ENCODE measurements at places on chromosomes 6 and 20.

DNA sequence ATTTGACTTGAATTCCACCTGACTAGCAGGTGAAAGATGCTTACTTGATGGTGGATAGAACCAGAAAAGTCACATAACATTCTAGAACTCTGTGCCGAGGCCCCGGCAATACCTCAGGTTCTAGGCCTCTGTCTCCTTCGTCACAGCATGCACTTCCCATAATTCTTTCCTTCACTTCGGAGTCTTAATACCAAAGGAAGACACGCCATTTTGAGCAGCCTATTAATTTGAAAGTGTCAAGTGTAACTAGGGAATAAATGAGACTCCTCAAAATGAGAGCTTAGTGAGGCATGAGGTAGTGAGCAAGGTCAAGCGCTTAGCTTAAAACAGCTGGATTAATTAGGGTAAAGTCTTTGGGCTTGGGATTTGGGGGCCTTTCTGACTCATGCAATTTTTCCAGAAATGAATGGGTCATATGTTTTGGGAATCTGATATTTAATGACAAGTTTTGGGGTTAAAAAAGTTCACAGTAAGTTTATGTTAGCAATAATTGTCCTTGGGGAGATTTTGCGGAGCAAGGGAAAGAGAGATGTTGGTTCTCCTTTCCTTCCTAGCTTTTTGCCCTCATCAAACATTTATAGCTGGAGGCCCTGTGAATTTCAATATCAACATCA lies 29.1 kb upstream of the SGK1 start:
- DNase-seq, result no peak

DNA sequence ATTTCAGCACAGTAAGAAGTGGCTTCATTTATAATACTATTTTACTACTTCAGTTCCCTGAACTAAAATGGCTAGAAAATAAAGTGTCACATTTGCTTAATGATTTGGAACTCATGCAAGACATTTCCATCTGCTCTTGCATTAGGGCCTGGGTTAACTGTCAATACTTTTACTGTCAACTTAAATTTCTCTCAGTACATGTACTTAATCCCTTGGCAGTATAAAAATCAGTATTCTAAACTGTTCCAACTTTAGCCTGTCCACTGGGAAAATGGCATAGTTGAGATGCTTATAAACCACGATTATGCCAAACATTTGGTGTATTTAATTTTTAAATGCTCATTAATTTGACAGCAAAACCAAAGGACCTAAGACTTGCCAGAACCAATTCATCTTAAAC lies 154.5 kb downstream of the ASCC3 start:
- DNase-seq, result no peak

GRCh38 chr20:40966516-40967185 lies 62.0 kb upstream of the TOP1 start:
- DNase-seq, result no peak

GRCh38 chr6:80690551-80691131 lies 584.2 kb downstream of the BCKDHB start:
- DNase-seq, result no peak

DNA sequence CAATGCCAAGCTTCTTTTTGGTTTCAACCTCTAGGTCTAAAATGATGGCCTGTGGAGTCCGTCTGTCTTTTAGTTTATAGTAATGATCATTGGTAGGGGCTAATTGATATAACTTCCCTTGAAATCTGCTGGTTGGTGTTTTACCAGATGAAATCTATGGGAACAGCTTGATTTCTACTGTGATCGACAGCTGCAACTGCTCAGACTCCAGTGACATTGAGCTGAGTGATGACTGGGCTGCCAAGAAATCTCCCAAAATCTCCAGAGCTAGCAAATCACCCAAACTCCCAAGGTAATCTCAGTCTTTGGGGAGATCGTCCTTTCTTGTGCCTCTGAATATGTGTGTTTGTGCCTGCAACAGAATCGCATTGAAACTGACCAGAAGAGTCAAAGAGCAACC lies 70.5 kb upstream of the TMEM181 start:
- DNase-seq, result no peak

DNA sequence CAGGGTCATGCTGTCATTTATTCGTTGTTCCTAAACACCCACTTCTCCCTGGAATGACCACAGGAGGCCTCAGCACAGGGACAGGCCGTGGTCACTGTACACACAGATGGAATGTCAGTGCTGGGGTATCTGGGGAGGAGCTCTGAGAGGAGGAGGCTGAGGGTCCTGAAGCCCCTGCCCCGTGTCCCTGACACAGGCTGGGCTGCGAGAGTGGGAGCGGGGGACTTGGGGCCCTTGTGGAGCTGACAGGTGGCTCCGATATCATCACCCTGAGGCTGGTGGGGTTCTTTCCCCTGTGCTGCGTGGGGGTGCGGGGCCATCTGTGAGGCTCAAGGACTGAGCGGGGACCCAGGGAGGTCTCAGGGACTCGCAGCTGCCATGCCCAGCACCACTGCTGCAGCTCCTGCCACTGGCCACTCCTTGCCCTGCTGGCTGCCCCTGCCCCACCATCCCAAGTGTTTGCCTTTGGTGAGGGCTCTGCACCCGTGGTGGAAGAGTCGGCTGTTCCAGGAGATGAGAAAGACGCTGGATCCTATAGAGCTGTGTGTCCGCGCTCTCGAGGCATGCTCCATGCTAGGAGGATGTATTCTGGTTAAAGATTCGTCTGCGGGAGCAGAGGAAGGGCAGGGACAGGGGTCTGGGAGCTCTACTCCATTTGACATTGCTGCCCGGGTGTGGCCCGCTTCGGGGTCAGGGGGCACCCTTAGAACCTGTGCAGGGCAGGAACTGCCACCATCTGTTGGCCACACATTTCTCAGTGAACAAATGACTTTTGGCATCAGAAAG lies 18.9 kb downstream of the NPEPL1 start:
- DNase-seq, result no peak

- DNase-seq, result no peak
Measured at GRCh38 chr6:165181951-165182414, 127.4 kb downstream of the C6orf118 start.

DNA sequence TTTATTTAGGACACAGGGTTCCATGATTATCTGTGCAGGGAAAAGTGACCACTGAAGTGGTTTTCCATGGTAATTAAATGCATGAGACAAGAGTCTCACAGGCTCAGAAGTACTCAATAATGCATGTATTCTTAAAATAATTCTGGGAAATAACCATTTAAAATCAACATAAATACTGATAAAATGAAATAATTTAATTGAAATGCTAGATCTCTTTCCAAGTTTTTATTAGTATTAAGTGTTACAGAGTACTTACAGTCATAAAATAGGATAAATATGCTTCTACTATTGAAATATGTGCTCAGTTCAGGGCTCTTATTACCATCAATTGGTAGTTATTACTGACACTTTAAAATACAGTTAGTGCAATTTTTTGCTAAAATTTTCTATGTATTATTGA lies 916.0 kb upstream of the GJE1 start:
- no peak for DNase-seq

DNA sequence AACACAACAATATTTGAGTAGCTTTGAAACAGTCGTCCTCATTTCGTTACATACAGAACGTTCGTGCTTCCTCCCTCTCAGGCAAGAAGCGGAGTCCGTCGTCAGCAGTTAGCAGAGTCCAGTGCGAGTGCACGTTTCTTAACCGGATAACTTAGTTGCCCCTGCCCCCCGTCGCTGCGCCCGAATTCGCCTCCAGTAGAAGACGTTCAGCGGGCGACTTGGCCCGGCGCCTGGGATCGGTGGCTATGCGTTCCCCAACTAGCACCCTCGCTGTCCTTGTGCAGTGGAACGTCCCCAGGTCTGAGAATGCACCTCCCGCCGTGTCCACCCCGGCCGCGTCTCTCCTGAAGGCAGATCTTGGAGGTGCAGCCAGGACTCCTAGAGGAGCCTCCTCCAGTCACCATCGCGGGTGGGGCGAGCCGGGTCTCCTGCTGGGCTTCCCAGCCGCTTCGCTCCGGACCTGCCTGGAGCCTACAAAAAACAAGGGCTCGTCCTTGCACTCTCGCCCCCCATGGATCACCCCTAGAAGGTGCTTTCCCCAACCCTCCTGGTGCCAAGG lies 910 bp upstream of the PCSK2 start:
- DNase-seq, result no peak

GRCh38 chr6:5151955-5152401 lies 66.8 kb downstream of the PPP1R3G start:
- DNase-seq, result no peak

DNA sequence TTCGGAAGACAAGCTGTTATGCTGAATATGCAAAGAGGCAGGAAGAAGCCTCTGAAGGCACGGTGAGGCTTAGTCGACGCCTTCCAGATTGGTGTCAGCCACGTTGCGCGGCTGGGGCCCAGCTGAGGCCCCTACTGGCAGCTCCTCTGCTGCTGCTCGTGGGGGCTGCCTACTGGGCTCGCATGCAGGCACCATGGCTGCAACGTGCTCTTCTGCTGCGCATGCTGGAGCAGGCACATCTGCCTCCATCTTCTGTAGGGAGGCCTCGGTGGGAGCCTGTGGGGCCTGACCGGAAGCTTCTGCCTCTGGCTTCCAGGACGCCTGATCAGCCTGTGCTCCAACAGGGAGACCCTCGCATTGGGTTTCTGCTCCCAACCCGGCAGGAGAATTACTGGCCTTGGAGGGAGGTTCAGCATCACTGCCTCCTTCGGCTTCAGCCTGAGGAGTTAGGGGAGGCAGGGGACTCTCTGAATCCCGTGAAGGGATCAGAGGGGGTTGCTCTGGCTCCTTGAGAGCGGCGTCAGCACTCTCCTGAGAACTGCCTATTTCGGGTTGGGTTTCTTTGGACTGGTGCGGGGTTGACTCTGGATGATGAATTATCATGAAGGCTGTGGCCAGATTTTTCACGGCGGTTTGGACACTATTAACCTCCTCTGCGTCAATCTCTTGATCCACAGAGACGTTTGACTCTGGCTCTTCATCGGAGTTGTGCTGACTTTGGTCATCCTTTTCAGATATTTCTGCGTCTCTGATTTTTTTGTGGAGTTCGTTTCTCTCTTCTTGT lies 49.1 kb downstream of the TXLNB start:
- no peak for DNase-seq

DNA sequence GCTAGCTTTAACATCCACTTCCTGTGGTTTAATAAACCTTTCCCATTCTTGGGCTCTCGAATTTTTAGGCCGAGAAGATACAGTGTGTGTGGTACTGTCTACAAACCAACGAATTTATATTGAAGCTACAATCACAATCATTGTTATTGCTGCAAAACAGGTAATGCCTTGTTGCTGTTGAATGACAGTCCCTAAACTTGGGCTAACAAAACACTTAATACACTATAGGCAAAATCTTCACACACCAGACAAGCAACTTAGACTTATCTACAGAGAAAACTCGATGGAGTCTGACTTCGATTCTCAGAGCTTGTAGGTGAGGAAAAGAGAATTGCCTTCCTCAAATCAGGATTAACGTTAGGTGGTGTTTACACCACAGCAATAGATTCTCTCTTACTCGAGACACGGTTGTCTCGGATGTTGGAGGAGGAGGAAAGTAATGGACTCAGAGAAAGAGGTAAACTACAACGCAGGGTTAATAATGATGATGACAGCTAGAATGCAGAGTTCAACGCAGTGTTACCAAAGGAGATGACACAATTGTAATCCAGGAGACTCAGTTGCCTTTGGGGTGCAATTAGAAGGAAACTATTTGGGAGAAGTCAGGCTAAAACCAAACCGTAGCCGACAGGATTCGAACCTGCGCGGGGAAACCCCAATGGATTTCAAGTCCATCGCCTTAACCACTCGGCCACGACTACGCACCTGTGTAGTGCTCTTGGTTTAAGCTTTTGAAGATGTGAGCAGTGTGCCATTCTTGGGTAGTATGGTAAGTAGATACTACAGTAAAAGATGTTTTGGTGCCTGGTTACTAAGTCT lies 32.5 kb upstream of the ZNF184 start:
- no peak for DNase-seq

DNA sequence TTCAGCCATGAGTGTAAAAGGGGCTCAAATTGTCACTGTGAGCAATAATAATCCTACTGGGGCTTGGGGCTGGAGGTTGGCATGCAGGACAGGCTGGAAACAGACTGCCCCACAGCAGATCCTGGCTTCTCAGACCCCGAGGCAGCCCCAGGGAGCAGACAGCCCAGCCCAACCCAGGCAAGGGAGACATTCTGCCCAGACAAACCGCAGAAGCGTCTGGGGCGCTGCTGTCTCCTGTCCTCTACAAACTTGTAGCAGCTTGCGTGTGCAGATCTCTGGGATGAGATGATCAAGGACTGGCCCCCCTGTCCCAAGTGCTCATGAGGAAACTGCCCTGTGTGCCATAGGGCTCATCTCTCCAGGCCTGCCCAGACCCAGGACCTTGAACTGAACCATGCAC lies 84.6 kb downstream of the MAFB start:
- DNase-seq, result no peak

DNA sequence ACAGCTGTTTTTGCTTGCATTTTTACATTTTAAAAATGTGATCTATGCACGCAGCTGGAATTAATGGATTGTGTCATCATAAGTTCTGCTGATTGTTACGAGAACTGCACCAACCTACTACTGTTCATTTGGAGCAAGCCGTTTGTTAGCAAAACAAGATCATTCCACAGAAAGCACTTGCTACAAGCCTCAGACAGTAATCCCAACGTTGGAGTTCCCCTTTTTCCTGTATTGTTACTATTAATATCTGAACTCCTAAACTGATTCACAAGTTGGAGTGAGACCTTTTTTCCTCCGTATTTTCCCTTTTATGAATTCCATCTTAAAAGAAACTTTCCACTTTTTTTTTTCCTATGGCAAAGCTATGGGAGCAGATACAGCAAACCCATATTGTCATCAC lies 3.5 kb downstream of the TENT5A start:
- no peak for DNase-seq

DNA sequence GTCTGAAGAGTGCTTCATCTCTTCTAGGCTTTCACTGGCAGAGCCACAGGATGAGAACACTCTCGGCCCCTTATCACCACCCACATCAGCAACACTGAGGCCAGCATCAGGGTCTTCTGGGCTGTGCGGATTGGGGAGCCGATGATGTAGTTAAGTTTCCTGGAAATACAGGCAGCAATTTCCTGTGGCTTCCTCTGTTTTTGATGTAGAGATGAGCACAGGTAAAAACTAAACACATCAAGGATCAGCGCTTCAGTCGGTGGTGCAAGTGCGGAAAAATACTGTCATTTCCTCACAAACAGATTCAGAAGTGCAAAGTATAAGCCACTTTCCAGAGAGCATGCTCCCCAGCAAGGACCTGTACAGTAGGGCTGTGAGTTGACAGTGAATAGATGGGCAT lies 62.6 kb downstream of the BACH2 start:
- no peak for DNase-seq

GRCh38 chr20:50224531-50225255 lies 34.1 kb downstream of the CEBPB start:
- no peak for DNase-seq

DNA sequence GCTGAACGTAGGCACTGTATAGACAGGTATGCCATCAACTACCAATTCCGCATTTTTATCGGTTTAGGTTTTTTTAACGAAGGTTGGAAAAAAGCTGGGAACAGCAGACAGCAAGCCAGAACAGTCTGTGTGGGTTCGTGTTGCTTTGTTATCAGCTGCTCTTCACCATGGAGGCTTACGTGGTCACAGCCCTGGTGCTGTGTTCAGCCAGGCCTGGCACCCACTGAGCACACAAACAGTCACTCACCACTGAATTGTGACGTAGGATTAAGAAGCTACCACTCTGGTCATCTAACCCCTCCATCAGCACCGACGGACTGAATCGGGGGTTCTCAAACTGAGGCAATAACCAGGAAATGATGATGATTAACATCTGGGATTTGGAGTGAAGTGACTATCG lies 13.2 kb downstream of the FAM210B start:
- DNase-seq, result no peak

Data from activated naive CD4-positive, alpha-beta T cell (primary cell).